ENCODE measurements at places on chromosomes 1 and 21.

GRCh38 chr21:29366532-29366931, 67.8 kb downstream of the BACH1 start:
- DNase-seq = no peak

- no peak for DNase-seq
Observed at GRCh38 chr1:203101813-203102634, 16.2 kb upstream of the MYOG start.

GRCh38 chr21:38166173-38166535, 90.6 kb upstream of the KCNJ15 start:
- DNase-seq = no peak

GRCh38 chr21:31530897-31531705, 128.4 kb upstream of the SOD1 start:
- no peak for DNase-seq

GRCh38 chr1:80217377-80217986, 1211.0 kb upstream of the ADGRL4 start:
- peak; percentile 52 for DNase-seq

DNA sequence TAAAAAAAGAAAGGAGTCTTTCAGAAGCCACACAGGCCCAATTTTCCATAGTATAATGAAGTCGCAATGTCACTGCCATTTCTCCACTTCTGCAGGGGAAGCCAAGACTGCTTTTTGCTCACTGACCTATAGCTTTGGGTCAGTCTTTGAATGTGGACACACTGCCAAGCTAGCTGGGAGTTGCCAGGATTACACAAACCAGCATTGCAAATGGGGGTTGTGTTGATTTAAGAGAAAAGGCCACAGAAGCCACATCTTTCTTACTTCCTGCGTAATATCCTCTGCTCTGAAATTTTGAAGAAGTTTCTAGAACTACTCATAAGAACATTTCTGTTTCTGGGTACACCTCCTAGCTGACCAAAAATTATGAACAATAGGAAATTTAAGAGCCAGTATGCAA, 45.8 kb upstream of the SAMSN1 start:
- no peak for DNase-seq

GRCh38 chr21:42232176-42232825, 13.4 kb downstream of the ABCG1 start:
- no peak for DNase-seq

- DNase-seq = no peak
Observed at GRCh38 chr1:229411434-229412055, 22.3 kb downstream of the ACTA1 start.

GRCh38 chr1:35668506-35668905, 27.2 kb upstream of the PSMB2 start:
- DNase-seq = no peak

DNA sequence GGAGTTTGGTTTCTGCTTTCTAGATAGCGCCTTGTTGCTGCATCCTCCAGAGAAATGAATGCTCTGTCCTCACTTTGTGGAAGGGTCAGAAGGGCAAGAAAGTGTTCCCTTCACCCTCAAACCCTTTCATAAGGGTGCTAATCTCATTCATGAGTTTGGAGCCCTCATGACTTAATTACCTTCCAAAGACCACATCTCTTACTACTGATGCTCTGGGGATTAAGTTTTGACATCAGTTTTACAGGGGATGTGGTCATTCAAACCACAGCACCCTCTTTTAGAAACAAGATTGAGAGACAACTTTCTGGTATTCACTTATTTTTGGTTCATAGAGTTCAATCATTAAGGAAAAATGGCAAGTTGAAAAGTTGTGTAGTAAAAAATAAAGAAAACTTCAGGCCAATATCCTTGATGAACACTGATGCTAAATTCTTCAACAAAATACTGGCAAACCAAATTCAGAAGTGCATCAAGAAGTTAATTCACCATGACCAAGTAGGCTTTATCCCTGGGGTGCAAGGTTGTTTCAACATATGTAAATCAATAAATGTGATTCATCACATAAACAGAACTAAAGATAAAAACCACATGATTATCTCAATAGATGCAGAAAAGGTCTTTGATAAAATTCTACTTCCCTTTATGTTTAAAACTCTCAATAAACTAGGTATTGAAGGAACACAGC, 442.1 kb downstream of the PTBP2 start:
- no peak for DNase-seq

DNA sequence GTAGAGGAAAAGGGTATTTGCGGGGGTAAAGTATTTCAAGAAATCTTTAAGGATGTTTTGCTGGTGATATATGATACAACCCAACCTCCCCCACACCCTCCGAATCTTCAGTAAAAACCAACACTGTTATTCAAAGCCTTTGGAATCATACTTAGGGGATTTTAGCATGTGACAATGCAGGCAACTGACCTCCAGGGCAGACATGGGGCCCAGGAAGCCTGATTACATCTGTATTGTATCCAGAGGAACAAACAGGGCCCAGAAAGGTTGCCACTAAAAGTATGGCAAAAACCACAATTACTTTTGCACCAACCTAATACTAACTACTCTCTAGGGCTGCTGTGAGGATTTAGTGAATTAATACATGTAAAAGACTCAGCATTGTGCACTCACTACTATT, 43.9 kb upstream of the CNN3 start:
- DNase-seq = peak; percentile 51

DNA sequence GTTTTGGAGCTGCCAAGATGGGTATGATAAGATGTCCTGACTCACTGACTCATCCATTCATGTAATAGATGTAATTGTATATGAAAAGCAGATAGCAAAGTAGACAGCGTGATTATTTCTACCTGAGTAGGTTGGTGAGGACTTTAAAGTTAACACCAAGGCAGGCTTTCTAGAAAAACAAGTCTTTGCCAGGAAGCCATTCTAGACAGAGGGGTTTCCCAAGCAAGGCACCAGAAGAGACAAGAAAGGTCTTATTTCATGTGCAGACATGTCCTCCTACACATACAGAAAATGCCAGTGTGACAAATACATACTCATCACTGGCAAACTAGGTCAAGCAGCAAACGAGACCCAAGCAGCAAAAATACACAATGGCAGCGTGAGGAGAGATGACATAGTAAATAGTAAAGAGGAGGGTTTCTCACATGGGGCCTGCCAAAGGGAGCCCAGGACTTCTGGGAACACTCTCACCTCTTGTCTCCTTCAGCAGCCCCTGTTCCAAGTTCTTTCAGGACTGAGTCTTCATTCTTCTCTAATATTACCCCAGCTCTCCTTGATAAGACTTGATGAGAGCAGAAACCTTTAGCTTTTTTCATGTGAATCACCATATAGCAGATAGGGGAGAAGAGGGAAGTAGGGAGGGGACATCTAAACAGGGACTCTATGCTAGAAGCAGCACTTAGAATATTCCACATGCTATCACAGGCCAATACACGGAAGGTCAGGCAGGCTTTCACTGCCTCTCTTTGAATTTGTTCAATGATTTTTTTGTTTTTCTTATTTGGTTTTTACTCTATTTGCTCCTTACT, 114.6 kb upstream of the ATP1B1 start:
- DNase-seq = no peak

DNA sequence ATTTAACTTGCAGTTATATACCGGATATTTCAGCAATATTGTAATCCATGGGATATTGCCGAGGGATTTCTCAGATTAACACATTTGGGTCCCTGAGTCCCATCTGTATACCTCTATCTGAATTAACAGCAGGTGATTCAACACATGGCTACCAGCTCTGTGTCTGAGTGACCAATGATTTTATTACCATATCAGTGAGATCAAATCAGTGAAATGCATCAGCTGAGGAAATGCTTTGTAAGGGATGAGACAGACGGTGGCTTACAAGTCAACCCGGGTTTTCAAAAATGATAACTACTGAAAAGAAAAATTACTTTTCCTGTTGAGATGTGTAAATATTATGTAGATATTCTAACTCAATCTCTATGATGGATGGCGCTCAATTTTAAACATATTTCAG, 504.1 kb upstream of the PKN2 start:
- DNase-seq = no peak

- DNase-seq = no peak
Observed at GRCh38 chr1:14786109-14786675, 187.7 kb downstream of the KAZN start.

- no peak for DNase-seq
Observed at GRCh38 chr1:60071296-60071695, 2.3 kb downstream of the C1orf87 start.

DNA sequence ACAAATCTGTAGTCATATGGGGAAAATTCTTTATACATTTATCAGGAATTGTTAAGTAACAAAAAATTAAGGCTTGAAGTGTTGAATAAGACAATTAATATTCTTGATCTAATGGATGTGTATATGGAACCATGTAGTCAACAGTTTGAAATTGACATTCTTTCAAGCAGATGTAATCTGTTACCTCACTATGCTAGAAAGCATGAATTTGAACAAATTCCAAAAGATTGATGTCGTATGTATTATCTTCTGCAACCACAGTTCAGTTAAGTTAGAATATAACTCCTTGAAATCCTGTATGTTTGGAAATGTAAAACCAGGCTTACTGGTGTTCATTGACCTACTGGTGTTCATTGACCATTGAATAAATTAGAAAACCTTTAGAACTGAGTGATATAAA, 16.1 kb downstream of the CCDC18 start:
- no peak for DNase-seq

GRCh38 chr1:5756434-5757186, 235.6 kb downstream of the NPHP4 start:
- DNase-seq = no peak

DNA sequence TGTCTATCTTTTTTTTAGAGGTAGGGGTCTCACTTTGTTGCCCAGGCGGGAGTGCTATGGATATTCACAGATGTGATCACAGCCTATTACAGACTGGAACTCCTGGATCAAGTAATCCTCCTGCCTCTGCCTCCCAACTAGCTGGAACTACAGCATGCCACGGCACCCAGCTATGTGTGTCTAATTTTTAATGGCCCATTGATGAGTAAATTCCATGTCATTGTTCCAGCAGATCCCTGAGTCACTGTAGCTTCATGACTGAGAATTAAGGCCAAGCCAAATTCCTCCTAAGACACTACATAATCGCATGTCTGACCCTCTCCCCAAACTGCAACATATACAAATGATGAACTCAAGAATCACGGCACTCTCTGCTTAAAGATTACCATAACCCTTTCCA, 84.2 kb upstream of the RGS2 start:
- no peak for DNase-seq

- no peak for DNase-seq
Observed at GRCh38 chr1:116352349-116352813, 20.7 kb upstream of the ATP1A1 start.

- DNase-seq = no peak
Observed at GRCh38 chr1:74481607-74482006, 30.8 kb downstream of the LRRC53 start.

- DNase-seq = no peak
Observed at GRCh38 chr1:230002164-230002803, 64.8 kb upstream of the GALNT2 start.

GRCh38 chr21:43611598-43612369, 47.5 kb downstream of the HSF2BP start:
- no peak for DNase-seq

DNA sequence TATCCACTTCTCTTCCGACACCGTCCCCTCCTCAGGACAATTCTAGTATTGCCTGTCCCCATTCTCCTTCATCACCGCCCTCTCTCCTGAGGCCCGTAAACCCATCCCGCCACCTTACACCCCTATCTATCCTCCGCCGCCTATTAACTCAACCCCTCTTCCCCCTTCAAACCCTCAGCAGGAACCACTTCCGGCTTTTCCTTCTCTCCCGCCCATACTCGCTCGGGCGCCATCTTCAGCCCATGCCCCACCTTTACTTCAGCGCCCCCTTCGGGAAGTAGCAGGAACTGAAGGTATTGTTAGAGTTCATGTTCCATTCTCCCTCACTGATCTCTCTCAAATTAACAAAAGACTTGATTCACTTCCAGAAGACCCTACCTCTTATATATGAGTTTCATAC, 31.6 kb downstream of the VN1R5 start:
- no peak for DNase-seq

GRCh38 chr1:89125913-89126580, at the start of gene GBP2:
Gene GBP2, minus strand, starts transcription at chr1:89126114. Its CDS starts 4,148 bp downstream, at chr1:89121966.
- DNase-seq = peak; percentile 34

- DNase-seq = no peak
Observed at GRCh38 chr1:184624051-184624450, 130.6 kb downstream of the EDEM3 start.

DNA sequence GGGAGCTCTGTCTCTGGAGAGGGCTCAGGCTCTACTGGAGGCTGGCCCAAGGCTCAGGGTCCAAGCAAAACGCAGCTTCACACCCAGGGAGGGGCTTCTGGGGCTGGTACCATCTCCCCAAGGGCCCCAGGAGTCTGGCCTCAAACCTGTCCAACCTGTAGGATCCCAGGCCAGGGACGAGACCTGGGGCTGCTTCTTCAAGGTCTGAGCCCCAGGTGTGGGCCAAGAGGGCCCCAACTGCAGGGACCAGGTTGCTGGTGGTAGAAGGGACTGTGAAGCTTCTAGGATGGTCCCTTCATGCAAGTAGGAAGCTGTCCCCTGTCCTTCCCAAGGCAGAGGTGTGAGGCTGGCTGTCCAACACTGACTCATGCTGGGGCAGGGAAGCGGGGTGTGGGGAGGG, 7.8 kb upstream of the MMEL1 start:
- DNase-seq = no peak

All from HS-27A (cell line).